SIG-M5 (cell line): ENCODE measurements at places on chromosomes 5 and 9.
A peak's percentile ranks its signal among the peaks of the same experiment; 100 is the strongest.

GRCh38 chr5:103346162-103346748 lies 87.7 kb downstream of the MACIR start:
- no peak for DNase-seq

DNA sequence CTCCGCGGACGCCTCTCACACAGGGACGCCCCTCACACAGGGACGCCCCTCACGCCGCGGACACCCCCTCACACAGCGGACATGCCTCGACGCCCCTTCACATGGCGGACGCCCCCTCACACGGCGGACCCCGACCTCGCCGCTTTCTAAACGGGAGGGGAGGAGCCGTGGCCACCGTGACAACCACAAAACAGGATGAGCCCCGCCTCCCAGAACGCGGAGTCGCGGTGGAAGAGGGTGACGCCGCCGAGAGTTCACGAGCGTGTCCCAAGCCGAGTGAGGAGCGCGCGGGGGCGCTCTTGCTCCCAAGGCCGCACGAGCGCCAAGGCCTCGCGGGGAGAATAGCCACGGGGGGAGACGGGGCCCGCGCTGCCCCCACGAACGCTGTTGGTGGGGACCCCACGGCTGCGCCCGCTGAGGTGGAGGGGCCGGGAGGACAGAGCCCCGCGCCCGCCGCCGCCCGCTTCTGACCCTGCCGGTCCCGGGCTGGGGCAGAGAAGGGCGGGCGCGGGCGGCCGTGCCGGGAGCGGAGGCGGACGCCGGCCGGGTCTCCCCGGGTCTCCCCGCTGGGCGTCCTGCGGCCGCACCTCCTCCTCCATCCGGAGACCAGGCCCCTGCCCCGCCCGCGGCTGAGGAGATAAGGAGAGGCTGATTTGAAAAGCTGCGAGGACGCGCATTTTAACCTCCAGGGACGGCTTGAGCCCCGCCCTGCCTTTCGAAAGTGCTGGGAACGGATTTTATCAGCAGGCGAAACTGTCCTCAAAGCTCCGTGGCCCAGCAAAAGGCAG lies 3.9 kb upstream of the NKD2 start:
- DNase-seq, result no peak

DNA sequence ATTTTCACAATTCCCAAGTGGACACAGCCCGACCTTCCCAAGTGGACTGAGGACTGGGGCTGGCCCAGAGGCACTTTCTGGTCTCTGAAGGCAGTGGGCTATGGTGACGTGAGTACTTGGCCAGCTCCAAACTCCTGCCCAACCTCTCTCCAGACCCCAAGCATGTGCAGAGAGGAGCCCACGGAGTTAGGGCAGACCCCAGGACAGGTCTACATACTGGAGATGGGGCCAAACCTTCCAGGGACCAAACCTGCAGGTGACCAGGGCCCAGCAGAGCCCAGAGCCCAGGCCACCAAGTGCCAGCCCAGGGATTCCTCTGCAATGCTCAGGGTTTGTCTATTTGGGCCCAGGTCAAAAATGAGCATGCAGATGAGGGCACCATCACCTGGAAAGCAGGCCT lies 15.3 kb downstream of the BRD3 start:
- DNase-seq, result no peak

- no peak for DNase-seq
These were observed 353.9 kb upstream of the PAPPA start for GRCh38 chr9:115799734-115800133.

- DNase-seq, result no peak
These were observed 117.4 kb downstream of the SMARCA2 start for GRCh38 chr9:2132484-2133082.

DNA sequence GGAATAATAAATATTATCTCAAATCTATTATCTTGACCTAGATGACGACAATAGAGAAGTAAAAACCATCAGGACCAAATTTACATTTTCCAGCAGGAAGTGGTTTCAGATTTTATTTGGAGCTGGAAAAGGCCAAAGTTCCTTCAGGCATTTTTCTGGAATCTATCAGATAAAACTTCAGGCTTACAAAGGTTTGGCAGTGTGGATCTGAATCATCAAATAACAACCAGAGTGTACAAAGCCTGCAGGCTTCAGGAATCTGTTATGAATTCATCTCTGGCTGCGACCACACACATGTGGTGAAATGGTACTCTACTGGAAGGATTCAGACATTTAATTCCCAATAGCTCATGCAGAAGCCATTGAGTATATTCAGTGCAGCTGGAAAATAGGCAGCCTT lies 726.4 kb upstream of the GRAMD2B start:
- no peak for DNase-seq

GRCh38 chr9:78725503-78725902 lies 428.6 kb downstream of the PSAT1 start:
- no peak for DNase-seq

DNA sequence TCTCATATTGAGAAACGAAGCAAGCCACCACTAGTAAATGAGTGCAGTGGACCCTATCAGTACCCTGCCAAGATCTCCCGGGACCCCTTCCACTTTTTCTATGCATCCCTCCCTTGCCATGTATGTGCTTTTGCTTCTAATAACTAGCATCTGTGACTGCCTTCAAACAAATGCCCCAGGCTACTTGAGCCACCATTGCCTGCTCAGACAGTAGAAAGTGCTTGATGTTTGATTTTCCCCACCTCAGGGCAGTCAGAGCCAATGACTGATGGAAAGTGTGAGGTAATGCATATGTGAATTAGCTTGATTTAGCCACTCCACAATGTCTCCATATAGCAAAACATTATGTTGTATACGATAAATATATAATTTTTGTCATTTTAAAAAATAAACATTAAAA lies 797.3 kb upstream of the ACO1 start:
- no peak for DNase-seq

DNA sequence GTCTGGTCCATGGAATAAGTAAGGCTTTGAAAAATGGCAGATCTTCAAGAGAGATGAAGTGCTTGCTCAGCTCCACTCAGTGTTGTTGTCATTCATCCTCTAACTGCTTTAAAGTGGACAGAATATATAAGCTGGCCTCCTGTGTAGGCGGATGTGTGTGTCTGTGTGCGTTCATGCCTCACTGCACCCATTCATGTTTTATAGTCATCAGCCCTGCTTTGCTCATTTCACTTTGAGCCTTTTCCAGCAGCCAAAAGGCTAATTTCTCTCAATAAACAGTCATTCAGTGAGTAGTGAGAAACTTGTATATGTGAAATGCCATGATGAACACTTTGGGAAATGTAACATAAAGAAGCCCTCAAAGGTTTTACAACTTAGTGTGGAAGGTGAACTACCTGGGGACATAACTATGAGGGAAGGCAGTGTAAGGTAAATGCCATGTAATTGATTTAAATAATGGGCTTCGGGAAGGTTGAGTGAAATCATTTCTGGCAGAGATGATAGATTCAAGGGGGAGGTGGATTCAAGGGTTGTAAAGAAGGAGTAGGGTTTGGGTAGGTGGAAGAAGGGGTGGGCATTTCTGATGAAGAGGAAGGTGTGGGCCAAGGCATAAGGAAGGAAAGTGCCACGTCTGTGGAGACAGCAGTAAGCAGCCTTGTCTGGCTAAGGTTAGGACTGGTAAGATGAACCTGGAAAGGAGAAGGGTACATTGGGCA lies 15.7 kb downstream of the TTC23L start:
- no peak for DNase-seq

DNA sequence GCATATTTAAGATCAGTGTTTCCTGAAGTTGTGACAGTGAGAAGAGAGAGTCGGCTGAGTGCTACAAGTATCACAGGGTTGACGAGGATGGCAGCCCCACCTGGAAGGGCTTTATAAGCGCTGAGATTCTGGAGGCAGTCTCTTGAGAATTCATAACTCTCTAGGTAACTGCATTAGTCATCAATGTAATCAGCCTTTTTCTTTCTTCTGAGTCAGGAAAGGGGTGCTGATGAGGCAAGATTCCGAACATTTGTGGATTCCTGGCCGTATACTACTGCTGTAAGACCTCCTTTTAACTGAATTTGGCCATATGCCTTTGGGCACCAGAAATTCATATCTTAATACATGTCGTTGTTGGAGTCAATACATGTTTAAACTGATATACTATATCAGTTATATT lies 6.6 kb upstream of the RNF20 start:
- no peak for DNase-seq

GRCh38 chr9:119283078-119283794 lies 86.0 kb downstream of the BRINP1 start:
- no peak for DNase-seq

DNA sequence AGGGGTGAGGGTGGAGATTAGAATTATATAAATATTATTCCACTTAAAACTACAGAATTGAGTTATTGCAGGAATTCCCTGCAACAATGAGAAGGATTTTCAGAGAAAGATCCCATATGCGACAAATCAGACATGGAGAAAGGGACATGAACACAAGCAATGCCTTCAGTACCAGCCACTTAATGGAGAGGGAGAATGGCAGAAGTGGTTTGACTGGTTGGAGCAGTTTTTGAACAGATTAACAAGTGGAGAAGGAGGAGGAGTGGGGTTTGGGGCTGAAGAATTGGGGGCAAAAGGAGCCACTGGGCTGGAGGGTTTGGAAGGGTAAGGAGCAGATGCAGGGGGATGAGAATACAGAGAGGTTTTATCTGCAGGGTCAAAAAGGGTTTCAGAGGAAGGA lies 620.9 kb upstream of the PTPRD start:
- DNase-seq, result no peak

DNA sequence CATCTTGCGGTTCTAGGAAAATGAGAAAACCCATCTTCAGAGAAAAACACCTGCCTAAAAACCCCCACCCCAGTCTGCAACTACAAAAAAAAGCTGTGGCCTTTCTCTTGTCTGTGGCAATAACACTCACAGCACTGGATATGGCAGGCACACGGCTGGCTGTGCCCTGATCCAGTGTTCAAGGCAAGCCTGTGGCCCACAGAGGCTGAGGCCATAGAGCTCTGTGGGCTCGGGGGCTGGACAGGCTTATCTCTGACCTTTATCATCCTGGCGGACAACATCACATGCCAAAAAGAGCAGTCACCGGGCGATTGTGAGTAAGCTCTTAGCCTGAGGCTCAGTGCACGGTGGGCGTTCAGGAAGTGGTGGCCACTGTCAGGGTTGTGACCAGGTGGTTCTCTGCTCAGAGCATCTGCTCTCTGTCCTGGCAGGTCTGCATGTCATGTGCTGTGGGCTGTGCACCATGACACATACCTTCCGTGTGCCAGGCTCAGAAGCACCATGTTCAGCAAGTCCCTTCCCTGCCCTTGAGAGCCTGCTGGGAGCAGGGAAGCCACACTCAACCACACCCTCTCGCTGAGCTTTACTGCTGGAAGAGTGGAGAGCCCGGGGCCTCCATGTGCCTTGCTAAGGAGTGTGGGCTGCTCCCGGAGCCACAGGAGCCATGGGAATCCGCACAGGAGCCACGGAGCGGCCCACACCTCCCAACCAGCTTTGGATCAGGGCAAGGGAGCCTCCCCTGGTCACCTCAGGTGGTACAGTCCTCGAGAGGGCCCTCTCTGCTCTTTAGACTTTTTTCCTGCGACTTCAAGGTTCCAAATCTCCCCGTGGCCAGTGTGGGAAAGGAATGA lies 34.6 kb upstream of the WDR38 start:
- DNase-seq, result no peak

DNA sequence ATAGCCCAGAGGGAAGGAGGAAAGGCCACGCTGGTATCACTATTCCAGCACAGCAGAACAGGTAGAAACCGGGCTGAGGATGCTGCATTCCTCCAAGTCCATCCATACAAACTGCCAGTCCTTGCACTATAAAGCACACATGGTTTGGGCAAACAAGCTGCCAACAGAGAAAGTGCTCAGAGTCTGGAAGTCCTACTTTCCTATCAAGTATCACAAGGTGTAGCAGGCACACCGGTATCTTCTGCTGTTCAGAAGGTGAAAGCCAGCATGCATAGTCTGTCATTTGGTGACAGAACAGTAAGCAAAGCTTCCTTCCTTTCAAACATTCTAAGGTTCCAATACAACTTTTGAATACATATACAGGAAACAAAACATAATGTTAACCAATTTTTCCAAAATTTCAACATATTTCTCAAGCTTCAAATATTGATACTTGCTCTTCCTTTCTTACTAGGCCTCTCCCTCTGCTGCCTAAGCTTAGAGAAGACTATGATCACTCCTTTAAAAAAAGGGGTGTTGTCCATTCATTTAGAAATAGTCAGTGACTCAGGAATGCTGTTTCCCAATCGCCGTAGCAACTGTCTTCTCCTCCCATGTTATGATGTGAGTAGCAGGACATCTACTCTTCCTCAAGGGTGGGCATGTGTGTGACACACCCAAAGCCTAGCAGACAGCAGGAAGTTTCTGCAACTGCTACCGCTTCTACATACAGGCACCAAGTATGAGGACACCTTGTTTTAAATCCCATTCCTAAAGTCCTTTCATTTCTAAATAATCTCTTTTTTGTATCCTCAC lies 14.7 kb downstream of the DIAPH1 start:
- peak; percentile 92 for DNase-seq

- DNase-seq, result no peak
These were observed 40.7 kb upstream of the CLPTM1L start for GRCh38 chr5:1385395-1386273.

DNA sequence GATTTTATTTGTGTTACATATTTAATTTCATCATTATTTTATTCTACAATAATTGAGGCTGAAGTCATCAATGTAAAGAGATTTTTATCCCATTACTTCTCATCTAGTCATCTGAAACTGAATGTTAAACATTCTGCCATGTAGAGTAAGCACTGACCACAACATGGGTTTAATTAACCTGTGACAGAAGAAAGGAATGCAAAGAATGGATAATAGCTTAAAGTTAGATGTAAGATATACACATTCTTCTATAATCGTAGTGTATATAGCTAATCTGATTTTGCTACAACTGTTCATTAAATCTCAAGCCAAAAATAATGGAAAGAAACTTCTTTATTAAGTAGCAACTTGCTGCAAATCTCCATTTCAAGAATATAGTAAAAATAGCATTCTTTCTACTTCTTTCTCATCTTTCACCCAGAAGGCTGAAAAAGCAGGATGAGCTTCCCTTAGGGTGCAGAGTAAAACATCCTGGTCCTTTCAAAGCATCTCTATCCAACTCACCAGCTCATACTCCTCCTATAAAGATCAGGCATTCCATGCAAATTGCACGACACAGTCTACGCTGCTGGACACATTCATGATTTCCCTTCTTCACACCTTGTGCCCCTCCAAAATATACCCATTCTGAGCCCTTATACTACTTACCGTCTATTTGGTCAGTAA lies 115.2 kb downstream of the EFNA5 start:
- DNase-seq, result no peak

- DNase-seq, result no peak
These were observed 14.5 kb downstream of the HACD4 start for GRCh38 chr9:21016701-21017491.

GRCh38 chr5:56140073-56140472 lies 93.1 kb downstream of the ANKRD55 start:
- no peak for DNase-seq

GRCh38 chr5:125348936-125349831 lies 602.7 kb upstream of the ZNF608 start:
- DNase-seq, result no peak

- no peak for DNase-seq
These were observed 19.1 kb downstream of the TPPP start for GRCh38 chr5:673831-674629.
